ENCODE measurements at places on chromosomes 2 and 18.
A peak's percentile ranks its signal among the peaks of the same experiment; 100 is the strongest.

DNA sequence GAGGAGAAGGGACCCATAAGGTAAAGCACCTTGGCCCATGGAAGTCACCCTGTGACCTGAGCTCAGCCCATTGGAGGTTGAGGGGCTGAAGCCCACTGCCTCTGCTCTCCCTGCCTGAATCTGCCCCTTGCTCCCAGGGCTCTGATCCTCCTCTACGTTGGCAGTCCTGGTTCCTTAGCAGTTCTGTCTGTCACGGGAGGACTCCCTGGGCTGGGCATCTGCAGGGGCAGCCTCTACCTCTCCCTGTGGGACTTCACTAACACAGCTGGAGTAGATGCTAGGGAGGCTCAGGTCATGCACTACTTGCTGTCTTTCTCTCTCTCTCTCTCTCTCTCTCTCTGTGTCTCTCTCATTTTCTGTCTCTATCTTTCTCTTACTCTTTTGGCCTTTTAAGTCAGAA is 8.7 kb downstream of the GYPC start:
- no peak for DNase-seq

DNA sequence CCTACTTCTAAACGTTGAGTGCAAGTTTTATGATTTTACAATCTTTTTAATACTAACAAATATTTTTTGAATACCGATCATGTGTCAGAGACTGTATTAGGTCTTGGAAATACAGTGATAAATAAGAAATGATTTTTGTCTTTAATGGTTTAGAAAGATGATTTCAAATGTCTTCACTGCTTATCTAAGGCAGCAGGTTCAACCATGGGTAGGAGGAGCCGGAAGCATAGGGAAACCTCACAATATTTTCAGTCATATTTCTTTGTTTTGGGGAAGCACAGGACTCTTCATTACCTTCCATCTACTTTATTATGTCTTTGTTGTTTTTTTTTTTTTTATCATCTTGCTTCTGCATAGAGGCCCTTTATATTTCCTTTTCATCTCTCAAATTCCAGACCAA is 165.2 kb upstream of the EPC2 start:
- DNase-seq: no peak

GRCh38 chr18:36314098-36314497 is 16.6 kb downstream of the FHOD3 start:
- no peak for DNase-seq

DNA sequence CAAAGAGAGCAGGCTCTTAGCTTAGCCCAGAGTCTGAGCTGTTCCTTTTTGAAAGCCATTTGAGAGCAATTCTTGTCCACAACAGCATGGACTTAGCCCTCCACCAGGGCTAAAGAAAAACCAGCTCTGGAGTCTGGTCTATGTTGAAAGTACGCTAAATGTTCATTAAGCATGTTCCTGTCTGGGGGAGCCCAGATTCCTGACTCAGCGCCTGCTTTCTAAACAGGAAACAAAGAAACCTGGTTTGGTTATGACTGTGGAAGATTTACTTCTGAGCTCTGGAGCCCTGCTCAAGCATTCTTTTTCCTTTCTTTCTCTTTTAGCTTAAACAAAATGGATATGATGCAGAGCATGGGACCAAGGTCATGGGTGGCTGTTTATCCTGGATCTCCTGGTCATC is 279.8 kb downstream of the RBM43 start:
- DNase-seq: no peak

GRCh38 chr2:65035351-65035943 is 20.8 kb upstream of the CEP68 start:
- DNase-seq: no peak

DNA sequence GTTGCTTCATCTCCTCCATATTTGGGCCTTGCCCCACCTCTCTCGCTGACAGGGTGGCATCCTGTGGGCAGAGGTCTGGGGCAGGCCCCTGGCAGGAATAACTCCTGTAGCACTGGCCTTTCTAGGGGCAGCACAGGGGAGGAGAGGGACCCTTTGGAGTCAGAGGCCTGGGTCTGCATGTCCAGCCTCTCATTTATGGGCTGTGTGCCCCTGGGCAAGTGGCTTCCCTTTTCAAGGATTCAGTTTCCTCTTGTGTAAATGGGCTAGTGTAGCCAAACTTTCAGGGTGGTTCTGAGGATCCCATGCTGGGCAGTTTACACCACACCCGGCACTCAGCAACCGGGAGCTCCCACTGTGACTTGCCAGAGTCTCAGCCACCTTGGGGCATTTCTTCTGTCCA is 23.4 kb downstream of the ADRA2B start:
- DNase-seq: no peak

DNA sequence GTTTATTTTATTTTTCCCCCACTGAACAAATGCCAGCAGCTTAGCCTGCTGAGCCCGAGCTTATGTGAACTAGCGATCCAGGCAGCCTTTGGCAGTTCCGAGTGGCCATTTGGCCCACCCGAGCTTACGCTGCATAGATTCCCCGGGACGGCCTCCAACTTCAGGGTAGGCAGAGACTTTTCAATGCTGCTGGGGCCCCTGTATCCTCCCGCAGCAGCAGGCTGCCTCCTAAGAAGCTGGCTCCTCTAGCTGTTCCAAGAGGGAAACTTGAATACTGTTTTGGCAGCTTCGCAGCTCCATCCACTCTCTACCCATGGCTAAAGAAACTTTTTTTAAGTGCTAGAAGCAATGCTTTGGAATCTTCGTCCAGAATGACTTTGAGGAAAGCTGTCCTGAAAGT is 295.2 kb downstream of the SS18 start:
- no peak for DNase-seq

GRCh38 chr2:20229322-20230113 is 4.6 kb upstream of the SDC1 start:
- no peak for DNase-seq

DNA sequence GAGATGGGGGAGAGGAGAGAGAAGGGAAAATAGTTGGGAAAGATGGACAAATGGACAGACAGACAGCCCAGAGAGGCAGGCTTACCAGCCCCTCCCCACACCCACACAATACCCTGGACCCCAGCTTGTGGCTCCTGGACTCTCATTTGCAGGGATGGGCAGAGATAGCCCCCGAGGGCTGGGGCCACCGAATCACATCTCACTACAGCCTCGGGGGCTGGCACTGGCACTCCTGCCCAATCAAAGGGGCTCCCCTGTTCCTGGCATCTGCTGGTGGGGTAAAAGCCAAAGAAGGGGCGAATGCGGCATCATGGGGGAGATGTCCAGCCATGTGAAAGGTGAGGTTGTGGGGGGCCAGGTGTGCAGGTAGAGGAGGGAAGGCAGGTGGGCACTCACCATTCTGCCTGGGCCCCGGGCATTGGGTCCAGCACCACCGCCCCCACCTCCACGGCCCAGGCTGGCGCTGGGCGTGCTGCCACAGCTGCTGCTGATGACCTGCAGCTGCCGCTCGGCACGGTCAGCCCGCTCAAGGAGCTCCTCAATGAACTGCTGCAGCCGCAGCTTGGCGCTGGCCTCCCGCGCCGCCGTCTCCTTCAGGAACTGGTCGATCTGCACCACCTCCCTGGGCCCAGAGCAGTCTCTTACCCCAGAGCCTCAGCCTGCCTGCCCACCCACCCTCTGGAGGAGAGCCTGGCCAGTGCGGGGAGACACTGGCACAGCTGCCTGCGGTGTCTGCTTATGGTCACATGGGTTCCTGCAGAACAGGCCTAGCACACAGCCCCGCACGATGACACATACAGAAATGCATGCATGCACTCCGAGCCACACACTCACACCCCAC is 18.0 kb downstream of the FBXO41 start:
- DNase-seq: no peak

DNA sequence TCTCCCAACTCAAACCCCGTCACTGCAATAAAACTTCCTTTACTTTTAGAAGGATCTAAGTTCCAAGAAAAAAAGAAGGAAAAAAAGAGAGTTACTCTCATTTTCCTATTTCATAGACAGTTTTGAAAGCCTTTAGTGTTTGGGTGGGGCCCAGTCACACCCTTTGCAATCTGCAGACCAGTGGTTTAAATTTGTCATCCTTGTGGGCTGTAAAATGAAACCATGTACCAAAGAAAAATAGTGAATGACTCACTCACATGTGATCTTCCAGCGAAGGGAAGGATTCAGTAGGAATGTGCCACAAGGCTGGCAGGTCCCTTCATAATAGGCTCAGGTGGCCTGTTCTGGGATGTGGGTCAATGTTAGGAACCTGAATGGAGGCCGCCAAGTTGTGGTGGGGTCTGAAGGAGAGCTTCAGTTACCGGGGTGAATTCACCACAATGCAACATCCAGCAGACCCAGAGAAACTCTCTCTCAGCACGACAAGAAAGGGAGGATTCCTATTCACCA is 28.3 kb downstream of the ANXA4 start:
- DNase-seq: peak; percentile 7

- no peak for DNase-seq
These were observed 84.2 kb downstream of the NCKAP5 start for GRCh38 chr2:133484106-133484505.

DNA sequence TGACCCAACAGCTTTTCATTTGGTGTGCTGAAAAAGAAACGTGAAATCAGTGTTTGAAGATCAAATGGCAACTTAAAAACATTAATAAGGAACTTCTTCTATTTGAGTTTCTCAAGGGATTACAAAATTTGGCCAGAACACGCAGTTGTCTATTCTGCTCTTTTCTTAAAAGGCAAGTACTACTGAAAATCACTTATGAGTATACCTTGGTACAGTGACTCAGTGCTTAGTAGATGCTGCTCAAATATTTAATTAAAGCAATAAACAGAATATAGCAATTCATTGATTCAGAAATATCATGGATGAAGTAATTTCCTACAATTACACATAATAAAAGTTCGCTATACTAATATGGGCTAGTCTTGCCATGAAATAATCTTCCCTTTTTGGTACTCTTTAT is 38.2 kb upstream of the MCM6 start:
- no peak for DNase-seq

DNA sequence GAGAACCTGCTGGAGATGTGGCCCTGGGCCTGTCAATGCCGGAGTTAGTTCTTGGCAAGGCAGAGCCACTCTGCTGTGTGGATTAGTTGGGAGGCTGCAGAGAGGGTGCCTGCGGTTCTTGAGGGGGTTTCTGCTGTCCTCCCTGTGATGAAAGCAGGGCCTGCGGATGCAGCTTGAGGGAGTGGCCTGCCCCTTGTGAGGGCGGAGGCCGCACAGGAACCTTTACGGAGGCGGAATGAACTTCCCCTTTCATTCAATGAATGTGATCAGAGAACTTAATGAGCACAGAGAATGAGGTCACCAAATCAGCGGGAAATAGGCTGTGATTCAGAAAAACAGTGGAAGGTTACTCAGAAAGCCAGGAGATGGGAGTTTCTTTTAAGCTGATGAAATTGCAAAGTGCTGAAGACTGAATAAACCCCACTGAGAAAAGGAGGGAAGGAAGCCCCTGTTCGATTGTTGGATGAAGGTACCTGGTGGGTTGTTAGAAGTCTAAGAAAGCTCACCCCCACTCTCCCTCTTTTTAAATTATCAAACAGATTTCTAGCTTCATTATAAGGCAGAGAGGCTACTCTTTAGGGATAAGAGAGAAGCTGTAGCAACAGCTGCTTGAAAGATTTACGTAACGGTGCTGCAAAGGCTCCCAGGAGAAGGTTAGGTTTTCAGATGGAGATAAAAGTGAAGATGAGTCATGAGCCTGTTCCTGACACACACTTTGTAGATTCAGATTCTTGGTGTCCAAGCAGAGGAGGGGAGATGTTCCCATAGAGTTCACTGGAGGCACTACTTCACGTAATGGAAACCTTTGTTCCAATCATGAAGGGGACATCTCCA is 47.4 kb downstream of the VWA3B start:
- DNase-seq: no peak

DNA sequence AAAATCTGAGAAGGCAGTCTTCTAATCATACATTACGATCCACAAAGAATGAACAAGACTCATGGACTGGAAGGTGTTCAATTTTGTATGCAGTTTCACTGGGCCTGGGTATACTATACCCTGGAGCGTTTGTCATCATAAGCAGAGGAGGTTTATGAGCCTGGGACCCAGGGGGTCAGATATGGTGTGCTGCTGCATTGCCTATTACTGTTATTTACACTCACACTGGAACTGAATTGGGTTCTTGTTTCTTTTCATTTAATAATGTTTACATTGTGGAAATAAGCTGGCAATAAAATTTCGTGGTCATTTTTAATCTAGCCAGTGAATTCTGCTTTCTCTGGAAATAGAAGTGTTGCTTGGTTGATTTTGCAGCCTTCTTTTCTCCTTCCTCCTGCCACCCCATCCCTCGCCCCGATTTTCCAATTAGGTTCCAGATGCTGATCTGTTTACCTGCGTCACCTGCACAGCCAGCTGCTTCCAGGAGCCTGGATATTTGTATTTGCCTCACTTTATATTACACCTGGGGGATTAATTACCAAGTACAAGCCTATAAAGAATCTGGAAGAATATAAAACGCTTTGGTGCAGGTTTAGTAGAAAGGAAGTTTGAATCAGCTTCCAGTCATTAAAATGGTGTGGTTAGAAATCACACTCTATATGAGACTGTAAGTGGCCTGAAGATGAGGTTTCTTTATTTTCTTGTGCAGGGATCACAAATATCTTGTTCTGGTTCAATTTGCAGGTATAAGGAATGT is 234.4 kb downstream of the SOCS6 start:
- no peak for DNase-seq

- DNase-seq: peak; percentile 54
These were observed 51.8 kb downstream of the MTHFD2 start for GRCh38 chr2:74250189-74250631.

DNA sequence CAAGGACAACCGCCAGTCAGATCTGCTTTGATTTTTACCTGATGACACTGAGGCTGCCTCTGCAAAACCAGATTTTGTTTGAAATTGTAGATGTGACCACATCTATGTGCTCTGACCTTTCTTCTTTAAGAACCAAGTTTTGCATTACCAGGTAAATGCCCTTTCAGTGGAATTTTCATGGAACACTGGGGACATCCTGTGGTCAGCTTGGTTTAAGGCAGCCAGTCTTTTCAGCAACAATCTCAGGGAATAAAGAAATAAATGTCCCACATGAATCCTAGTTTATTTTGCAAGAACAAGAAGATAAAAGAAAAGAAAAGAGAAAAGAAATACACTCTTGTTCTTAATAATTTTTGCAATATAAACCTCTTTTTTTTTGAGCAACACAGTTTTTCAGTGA is 90.6 kb downstream of the POU3F3 start:
- no peak for DNase-seq

DNA sequence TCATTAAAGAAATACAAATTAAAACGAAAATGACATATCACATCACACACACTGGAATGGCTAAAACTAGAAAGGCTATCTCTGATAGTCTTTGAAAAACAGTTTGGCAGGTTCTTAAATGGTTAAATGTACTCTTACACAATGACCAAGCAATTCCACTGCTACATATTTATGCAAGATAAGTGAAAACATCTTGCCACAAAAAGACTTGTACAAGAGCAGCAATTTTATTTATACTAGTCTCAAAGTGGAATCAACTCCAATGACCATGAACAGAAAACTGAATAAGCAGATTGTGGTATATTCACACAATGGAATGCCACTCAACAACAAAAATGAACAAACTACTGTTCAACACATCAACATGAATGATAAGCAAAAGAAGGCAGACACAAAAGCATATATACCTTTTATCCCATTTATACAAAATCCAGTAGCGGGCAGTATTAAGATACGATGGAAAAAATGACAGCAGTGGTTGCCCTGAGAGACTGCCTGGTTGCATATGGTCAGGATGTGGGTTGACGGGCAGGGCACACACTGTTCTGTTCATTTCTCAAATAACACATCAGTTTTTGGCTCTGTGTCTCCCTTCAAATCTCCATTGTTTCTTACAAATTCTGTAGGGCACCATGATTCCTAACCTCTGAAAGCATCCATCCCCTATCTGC is 25.4 kb downstream of the SP100 start:
- peak; percentile 59 for DNase-seq
